T-helper 9 cell (primary cell): ENCODE measurements at places on chromosomes 6 and 20.

GRCh38 chr6:52390361-52390727 lies 28.4 kb downstream of the PAQR8 start:
- DNase-seq, result peak; percentile 40

DNA sequence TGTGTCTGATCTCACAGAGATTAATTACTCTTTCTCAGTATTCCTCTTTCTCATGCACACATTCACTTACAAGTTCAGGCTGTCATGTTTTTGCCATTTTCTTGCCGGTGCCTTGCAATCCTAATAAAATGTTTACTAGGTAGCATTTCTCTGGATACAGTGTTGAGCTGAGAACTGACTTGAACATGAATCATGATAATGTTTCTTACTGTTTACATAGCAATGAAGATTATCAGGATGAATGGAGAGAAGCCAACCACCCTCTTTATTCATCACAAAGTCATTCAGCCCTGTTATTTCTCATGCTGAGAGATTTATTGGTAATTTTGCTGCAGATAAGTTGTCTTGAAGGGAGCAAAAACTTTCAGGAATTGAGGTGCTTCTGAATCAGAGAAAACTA lies 185.5 kb upstream of the ECI2 start:
- DNase-seq, result no peak

DNA sequence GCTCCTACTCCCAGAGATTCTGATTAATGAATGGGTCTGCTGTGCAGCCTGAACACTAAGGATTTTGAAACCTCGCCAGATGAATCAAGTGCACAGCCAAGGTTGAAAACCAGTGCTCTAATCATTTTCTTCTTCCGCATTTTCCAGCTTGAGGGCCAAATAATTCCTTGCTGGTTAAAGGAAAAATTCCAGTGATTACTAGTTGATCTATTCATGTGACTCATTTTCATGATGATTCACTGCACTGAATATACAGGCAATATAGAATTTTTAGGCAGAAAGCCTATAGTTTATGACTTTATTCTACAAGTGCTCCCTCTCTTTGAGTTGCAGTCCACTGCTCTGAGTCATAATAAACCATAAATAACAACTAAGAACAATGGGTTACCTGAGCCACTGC lies 80.6 kb upstream of the PROKR2 start:
- no peak for DNase-seq

- no peak for DNase-seq
Observed at GRCh38 chr6:163717106-163717764, 302.7 kb downstream of the QKI start.

DNA sequence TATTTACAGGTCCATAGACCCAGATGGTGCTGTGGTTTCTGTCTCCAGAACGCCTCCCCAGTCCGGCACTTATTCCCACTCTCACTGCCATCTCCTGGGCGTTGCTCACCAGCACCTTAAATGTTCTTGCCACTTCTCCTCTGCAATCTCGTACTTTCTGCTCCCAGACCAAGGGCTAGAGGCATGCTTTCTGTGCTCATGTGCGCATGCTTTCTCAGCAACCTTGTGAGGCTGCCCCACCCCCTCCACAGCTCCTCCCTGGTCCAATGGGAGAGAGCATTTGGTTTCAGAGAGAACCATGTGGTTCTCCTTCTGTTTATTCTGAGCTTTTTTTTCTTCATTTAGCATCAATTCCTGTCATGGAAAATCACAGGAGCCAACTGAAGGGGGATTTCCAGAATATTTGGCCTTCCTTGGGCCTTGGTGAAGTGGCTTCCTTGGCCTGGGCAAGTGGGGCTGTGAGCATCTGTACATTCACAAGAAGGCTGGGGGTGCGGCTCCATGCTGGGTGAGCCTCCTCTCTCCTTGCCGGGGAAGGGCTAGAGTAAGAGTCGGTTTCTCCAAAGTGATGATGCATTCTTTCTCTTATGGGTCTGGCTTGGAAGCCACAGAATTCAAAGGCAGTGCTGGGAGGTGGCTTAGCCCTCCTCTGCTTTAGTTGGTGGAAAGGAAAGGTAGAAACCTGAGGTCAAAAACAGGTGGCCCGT lies 66.6 kb downstream of the PHACTR3 start:
- no peak for DNase-seq

- no peak for DNase-seq
Observed at GRCh38 chr6:116287689-116288282, 8.1 kb upstream of the TSPYL1 start.

DNA sequence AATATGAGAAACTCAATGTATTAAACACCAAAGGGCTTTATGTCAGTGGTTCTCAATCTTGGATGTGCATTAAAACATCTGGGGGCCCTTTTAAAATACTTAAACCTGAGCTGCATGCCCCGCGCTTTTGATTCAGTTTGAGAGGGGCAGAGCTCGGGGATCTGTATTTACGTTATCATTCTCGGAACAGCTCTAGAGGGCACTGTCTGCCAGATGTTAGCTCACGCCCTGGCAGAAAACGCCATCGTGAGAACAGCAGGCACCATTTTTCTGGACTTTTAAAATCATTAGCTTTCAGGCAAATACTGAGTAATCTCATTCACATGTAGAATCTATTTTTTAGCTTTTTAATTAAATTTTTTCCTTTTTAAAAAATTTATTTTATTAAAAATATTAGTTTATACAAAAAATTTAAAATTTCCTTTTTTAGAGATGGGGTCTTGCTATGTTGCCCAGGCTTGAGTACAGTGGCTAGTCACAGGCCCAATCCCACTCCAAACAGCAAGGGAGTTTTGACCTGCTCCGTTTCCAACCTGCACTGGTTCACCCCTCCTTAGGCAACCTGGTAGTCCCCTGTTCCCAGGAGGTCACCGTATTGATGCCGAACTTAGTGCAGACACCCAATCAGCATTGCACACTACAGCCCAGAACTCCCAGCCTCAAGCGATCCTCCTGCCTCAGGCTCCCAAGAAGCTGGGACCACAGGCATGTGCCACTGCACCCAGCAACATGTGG lies 30.0 kb upstream of the ZNF133 start:
- DNase-seq, result no peak

DNA sequence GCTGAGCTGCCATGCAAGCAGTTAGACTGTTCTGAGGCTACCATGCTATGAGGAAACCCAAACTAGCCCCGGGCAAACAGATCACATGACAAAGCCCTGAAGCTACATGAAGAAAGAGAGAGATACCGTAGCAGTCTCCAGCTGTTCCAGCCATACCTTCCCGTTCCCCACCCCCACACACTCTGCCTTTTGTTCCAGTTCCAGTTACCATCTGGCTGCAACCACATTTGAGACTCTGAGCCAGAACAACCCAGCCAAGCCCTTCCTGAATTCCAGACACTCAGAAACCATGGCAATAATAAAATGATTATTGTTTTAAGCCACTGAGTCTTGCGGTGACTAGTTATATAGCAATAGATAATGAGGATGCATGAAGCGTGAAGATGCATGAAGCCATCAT lies 28.3 kb downstream of the RIN2 start:
- no peak for DNase-seq

DNA sequence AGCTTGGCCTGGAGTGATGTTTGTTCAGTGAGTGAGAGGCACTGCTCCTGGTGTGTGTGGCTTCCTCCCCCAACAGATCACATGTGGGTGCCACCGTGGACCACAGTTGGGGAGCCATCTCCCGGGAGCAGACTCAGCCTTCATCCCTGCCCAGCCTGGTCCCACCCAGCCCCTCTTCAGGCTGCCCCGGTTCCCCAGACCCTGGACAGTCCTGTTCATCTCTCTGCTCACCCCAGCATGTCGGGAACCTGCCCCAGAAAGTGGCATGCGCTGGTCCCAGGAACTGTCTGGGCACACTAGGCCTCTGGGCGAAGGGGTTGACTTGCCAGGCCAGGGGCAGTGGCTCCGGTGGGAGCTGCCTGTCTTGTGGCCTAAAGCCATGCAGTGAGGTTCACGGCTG lies 21.5 kb upstream of the PPP1R3G start:
- no peak for DNase-seq

DNA sequence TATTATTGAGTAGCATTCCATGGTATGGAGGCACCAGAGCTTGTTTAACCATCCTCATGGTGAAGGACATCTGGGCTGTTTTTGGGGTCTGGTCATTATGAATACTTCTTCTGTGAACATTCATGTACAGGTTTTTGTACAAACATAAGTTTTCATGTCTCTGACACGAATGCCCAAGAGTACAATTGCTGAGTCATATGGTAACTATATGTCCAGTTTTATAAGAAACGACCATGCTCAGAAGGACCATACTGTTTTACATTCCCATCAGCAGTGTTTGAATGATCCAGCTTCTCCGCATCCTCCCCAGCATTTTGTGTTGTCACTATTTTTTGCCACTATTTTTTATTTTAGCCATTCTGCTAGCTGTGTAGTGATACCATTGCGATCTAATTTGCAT lies 188.6 kb downstream of the KHDC1L start:
- no peak for DNase-seq

DNA sequence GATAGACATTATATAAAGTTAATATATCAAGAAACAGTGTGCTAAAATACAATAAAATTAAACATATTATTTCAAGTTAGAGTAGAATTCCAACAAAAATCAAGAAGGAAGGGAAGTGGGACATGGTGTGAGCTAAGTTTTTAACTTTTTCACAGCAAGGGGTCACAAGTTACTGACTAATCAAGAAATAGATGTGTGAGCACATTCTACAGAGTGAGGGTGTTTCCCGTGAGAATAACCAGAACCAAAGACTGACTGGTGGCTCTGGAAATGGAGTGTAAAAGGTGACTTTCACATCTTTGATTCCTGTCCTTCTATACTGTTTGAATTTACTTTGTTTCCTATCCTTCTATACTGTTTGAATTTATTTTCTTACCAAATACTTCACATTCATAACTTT lies 206.6 kb downstream of the TASP1 start:
- no peak for DNase-seq

DNA sequence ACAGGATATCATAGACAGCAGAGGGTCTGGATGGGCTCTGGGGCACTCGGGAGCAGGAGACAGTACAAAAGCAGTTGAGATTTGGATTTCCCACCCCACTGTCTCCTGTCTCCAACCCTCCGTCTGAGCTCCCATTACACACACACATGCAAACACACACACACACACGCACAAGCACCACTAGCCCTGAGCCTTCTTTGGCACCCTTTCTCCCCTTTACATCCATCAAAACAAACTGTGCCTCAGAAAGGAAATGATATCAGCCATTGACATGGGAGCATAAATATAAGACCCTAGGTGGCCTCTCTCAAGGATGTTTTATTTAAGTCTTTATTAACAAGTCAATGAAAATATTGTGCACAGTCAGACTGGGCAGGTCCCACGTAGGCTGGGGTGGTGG lies 17.5 kb downstream of the TTBK1 start:
- no peak for DNase-seq

- no peak for DNase-seq
Observed at GRCh38 chr20:14882157-14882556, 544.7 kb upstream of the FLRT3 start.

DNA sequence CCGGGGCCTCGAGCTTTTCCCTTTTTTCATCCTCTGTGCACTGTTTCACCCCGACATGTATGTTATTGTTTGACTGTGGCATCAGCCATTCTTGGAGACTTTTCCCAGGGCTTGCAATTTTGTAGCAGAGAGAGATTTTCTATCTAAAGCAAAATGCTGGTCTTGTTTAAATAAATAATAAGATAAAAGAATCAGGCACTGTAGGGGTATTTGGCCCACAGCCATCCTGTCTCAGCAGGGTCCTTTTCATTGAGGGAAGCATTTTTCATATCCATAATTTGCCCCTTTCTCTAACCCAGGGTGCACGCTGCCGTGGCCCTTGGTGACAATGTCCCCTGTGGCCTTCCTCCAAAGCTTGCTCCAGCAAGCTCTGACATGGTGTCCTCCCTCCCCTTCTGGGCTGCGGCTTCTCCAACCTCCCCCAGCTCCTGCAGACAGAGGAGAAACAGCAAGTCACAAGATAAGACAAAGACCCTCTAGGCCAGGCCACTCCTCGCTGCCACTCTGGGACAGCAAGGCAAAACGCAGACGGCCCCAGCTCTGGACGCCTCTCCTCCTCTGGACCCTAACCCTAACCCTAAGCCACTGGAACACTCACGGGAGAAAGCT lies 117.6 kb downstream of the MYLK4 start:
- no peak for DNase-seq

- DNase-seq, result no peak
Observed at GRCh38 chr6:10397756-10398445, 17.0 kb downstream of the TFAP2A start.

- DNase-seq, result no peak
Observed at GRCh38 chr6:106974999-106975737, 639 bp upstream of the CD24 start.

- DNase-seq, result no peak
Observed at GRCh38 chr6:157456524-157456829, 75.5 kb downstream of the ZDHHC14 start.

DNA sequence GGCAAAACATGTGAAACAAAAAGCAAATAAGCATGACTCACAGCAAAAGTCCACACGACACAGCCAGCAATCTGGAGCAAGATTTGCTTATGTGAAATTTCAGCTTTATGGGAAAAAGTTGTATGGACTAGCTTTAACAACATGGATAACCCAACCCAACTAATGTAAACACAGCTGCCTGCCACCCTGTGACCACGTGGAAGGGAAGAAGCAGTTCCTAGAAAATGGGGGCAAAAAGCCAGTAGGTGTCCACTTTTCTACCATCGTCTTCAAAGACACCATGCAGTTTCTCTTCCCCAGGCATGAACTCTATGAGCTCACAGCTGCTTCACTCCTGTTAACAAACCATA lies 425.4 kb upstream of the RNF217 start:
- DNase-seq, result no peak

- DNase-seq, result no peak
Observed at GRCh38 chr6:157479464-157480303, 98.7 kb downstream of the ZDHHC14 start.

GRCh38 chr6:107971181-107971580 lies 13.2 kb upstream of the SEC63 start:
- no peak for DNase-seq

GRCh38 chr6:33888183-33888582 lies 84.4 kb upstream of the MLN start:
- no peak for DNase-seq

GRCh38 chr6:122791310-122791679 lies 2.2 kb downstream of the SMPDL3A start:
- no peak for DNase-seq

DNA sequence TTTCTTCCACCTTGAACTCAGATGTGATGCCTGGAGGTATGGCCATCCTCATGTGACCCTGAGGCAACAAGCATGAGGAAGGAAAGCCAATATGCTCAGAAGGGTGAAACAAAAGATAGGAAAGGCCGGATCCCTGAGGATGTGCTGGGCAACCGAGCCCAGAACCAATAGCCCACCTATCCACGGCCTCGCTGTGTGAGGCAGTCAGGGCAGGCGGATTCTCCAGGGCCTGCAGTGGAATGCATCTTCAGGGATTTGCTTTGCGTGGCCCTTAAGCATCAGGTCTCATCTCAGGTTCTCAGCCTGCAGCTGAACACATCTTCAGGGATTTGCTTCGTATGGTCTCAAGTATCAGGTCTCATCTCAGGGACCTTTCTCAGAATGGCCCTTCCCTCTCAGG lies 139.8 kb downstream of the ANKRD60 start:
- DNase-seq, result no peak

DNA sequence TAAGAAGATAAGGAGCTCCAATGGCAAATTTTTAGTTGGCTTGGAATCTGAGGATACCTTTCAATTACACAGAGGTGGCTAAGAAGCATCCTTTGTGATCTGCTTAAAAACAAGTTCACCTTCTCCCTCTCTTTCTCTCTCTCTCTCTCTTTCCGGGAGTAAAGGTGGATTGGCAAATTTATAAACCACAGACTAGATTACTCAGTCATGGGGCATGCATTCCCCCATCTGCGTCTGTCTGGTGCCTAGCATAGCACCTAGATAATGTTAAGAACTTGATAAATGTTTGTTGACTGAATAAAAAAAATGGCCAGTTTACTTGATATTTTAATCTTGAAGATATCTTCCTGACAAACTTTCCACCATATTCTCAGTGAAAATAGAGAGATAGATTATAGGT lies 312.3 kb downstream of the CDC5L start:
- DNase-seq, result no peak
